Inflammatory macrophage treated with lipopolysaccharide for 4 hours (primary cell): ENCODE measurements at places on chromosomes 4 and X.

GRCh38 chr4:26044524-26044923 is 130.5 kb downstream of the SMIM20 start:
- no peak for DNase-seq

DNA sequence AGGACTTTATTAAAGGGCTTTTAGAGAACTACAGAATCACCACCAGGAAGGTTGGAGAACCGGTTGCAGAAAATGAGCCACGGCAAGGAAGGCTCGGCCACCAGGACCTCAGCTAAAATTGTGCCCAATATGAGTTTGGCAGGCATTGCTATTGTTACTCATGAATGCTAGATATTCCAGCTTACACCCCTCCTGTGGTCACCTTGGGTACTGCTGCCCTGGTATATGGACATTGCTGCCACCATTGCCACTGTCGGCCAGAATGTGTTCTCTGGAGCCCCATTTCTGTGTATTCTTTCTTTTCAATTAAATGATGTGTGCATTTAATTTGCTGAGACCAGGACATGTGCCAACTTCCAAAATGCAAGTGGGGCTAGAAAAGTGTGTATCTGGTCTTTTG is 626.7 kb upstream of the BOD1L1 start:
- DNase-seq: peak; percentile 26

DNA sequence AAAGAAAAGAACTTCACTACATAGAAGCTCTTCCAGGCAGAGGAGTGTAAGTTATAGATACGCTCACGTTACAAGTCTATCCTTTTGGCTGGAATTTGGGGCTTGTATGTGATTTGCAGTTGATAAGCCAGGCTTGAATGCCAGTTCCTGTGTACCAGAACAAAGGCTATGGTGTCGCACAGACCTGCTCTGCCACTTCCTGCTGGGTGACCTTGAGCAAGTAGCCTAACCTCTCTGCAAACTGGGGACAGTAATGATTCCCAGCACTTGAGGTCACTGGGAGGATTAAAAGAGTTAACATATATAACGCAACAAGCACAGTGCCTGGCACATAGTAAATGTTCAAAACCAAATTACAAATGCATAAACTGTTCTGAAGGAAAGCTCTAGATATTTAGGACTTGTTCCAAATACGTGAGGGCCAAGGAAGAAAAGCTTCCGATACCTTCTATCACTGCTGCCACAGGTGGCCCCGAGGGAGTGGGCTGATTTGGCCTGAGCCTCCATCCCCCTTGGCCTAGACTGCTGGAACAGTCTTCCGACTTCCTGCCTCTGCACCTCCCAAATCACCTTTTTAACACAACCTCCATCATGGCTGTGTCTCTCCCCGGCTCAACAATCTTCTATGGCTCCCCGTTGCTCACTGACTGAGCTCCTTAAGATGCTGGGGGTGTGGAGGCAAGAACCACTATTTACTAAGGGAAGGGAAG is 1.3 kb upstream of the SOWAHD start:
- no peak for DNase-seq

- DNase-seq: peak; percentile 60
Observed at GRCh38 chrX:106898462-106898861, 4.7 kb downstream of the RIPPLY1 start.

DNA sequence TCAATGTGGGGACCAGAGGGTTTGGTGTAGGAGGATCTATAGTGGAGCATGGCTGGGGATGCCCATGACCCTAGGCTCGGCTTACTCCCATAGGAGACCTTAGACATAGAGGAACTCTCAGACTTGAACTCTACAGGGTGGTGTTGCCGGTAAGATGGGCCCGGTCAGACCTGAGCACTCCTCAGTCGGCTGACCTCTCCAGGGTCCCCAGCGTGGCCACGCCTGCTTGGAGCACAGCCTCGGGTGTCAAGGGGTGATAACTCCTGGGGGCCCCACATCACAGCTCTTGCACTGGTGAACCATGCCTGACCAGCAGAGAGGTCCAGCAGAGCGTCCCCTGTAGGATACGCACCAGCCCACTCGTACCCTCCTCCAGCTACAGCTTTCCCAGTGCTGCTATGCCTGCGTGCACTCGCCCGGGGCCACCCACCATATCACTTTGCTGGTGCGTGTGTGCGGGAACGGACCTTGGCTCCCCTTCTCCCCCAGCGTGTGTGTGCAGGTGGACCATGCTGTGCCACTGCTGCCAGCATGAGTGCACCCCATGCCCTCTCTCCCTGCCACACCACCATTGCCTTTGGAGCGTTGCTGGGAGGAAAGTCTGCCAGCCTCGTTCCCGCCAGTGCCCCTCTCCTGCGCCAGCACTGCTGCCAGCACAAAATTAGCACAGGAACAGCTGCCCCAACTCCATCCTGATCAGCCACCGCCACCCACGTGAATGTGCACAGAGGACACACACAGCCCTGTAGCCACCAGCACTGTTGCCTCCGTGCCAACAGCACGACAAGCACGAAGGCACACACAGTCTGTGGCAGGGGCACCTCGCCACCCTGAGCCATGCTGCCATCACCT is 806.6 kb downstream of the GLUD2 start:
- no peak for DNase-seq

DNA sequence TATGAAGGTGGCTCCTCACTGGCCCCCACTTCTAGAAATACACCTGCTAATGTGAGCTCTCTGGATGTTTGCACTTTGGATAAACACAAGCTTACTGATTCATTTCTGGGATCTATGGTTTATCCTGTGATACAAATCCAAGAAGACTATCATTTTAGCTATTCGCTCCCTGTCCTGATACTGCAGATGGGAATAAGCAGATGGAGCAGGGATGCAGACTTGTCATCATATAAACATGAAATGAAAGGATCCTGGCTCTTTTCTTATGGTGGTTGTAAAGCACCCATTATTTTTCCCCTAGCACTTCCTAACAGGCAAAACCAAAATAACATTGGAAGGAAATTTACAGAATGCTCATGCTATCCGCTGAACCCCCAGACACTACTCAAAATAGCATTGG is 162.9 kb upstream of the NOCT start:
- DNase-seq: no peak

- peak; percentile 10 for DNase-seq
Observed at GRCh38 chrX:50813843-50814661, at the start of gene SHROOM4. Gene SHROOM4, minus strand, starts transcription at chrX:50814194. Its CDS starts 176 bp downstream, at chrX:50814018.

- DNase-seq: peak; percentile 2
Observed at GRCh38 chr4:172650758-172651530, 517.7 kb upstream of the GALNT7 start.

GRCh38 chr4:912548-913279 is 19.4 kb downstream of the GAK start:
- DNase-seq: no peak

GRCh38 chr4:20679951-20680350 is 20.3 kb upstream of the PACRGL start:
- DNase-seq: no peak

DNA sequence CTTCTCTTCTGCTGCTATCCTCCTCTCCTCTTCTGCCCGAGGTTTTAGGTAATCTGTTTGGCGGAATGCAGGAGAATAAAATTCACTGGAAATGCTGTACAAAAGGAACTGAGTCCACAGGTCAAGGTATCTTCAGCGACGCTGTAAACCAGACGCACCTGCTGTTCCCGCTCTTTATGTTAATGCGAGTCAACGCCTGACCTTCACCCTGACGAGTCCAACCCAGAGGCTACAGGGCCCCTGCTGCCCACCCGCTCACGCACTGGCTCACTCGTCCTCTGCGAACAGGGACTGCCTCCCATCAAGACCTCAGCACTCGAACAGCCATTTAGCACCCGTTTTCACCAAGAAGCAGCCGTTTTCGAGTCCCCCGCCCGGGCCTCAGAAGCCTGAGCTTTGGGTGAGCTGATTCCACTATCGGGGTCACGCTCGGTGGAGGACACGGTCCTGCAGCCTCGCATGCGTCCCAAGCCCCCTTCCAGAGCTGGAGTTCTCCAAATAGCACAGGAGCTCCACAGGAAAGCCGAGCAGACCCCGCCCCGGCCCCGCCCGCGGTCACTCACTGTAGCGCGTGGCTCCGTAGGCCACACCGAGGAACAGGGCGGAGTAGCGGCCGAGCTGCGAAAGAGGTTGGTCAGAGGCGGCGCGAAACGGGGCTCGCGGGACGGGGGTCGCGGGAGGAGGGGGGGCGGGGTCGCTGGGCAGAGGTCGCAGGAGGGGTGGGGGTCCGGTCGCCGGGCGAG is 556 bp downstream of the ATP5ME start:
- DNase-seq: peak; percentile 43

- DNase-seq: no peak
Observed at GRCh38 chrX:113522814-113523213, 682.2 kb upstream of the AMOT start.
